ENCODE measurements at places on chromosomes 5 and 9.
A peak's percentile ranks its signal among the peaks of the same experiment; 100 is the strongest.

GRCh38 chr9:73689051-73689870 lies 537.6 kb downstream of the ANXA1 start:
- no peak for DNase-seq

DNA sequence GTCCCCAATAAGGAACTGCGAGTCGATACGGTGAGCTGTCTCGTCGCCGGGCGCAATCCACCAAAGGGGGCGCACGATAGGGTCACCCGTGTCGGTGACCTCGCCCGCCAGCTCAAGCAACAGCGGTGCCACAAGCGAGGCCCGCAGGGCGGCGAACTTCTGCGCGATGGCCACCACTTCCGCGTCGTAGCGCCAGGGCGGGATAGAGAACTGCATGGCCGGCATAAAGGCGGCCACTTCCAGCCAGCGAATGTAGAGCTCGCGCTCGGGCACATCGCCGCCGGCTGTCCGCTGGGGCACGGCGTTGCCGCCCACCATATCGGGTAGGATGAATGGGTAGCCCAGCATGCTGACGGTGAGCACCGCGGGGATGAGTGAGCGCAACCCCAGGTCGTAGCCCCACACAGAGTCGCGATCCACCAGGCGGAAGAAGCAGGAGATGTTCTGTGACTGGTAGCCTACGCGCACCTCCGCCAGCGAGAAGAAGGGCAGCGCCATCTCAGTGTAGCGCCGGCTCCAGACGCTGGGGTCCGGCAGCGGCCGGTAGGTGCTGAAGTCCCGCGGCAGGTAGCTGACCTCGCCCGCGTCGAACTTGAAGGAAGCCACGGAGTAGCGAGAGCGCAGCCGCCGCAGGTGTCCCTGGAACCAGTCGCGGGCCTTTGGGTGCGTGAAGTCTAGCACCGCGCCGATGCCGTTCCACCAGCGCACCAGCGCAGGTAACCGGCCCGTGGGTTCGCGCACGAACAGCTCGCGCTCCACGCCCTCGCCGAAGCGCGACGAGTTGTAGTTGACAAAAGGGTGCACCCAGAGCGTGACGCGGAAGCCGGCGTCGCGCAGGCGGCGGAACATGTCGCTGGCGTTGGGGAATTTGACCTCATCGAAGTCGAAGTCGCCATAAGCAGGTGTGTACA lies 5.5 kb downstream of the MYORG start:
- peak; percentile 16 for DNase-seq

- DNase-seq: peak; percentile 48
These were observed 91.4 kb upstream of the FCN2 start for GRCh38 chr9:134789168-134789567.

- no peak for DNase-seq
These were observed 109.9 kb downstream of the NUDT12 start for GRCh38 chr5:103452666-103453065.

DNA sequence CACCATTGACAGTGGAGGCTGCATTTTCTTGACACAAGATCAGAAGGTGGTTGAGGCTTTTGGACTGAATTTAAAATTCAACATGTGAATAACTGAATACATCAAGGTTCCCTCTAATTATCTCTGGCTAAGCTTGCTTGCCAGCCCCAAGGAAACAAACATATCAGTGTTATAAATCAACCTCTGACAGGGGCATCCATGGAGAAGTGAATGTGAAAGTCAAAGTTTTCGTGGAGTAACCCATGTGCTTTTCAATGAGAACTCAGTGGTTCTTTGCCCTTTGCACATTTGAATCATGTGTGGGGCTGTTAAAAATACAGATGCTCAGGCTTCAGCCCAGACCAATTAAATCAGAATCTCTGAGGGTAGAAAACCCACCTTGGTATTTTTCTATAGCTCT lies 128.9 kb downstream of the LRRC70 start:
- DNase-seq: no peak

DNA sequence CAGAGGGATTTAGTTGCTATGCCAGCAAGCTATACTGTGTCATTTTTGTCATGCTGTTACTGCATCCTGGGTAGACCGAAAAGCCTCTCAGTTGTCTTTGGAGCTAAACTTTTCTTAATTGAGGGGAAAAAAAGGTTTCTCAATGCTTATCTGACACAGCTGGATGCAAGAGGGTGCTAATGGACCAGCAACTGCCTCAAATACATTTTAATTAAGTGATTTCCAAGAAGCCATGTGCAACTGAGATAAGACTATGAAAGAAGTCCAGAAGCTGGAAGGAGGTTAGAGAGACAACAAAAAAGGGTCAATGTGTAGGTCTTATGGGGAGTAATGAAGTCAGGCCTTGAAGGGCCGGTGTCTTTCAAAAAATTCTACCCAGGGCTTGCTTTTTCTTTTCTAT lies 465.7 kb upstream of the DMAC1 start:
- no peak for DNase-seq

DNA sequence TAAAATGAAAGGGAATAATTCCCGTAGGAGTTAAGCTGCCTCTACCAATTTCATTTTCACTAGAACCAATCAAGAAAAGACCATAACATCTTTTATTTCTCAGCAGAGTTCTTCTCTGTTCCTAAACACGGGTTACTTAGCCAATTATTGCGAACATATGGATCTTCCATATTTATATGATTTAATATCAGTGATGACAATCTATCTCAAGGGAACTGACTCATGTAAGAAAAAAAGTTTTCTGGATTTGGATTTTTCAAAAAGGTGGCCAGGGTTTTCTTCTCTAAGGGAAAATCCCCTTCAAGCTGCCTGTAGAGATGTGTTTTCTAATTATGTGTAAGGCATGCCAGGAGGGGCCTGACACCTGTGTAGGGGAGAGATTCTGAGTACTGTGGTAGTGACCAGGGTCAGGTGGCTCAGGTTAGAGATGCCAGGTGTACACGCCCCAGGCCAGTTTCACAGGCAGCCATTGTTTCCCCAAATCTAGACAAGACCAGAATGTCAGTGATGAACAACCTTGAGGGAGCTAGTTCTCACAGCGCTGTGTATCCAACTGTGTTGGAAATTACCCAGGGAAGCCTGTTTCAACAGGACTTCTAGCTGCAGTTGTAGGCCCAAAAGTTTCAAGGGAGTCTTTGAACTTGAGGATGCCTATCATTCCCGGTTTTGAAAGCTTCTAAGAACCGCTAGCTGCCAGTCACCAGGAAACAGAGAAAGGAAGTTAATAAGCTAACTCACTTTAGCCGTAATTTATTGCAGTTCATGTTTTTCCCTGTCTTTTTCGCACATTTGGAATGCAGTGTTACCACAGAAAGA lies 572.5 kb upstream of the RGMB start:
- DNase-seq: no peak

DNA sequence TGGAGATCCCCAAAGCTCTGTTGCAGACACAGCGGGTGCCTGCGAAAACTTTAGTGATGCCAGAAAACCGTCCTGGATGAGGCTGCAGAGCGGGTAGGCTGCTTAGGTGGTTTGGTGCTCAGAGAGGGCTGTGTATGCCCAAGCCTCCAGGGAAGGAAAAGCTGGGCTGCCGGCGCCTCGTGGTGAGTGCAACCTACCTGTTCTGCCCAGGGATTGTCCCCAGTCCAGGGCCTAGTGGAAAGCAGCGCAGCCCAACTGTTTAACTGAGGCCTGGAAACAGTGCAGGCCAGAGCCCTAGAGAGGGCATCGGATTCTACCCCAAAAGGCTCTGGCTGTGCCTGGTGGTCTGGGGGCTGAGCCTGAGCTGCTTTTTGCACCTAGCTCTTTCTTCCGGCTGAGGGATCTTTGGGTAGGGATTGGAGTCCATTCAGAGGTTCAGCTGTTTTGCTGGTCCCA lies 2.8 kb downstream of the LMX1B start:
- DNase-seq: no peak

DNA sequence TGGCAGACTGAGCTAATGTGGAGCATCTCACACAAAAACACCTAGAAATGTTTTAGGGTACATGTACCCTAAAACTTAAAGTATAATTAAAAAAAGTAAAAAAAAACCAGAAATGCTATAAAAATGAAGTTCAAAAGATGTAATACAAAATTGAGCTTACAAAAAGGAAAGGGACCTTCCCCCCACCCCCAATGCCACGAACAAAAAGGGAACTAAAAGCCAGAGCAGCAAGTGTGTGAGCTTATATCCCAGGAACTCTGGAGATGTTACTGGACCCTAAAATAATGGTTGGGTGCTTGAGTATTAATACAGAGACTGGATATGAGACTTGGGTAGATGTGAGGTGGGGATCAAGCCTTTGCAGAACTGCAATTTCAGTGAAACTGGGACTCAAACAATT lies 11.0 kb downstream of the SPATA9 start:
- DNase-seq: no peak

DNA sequence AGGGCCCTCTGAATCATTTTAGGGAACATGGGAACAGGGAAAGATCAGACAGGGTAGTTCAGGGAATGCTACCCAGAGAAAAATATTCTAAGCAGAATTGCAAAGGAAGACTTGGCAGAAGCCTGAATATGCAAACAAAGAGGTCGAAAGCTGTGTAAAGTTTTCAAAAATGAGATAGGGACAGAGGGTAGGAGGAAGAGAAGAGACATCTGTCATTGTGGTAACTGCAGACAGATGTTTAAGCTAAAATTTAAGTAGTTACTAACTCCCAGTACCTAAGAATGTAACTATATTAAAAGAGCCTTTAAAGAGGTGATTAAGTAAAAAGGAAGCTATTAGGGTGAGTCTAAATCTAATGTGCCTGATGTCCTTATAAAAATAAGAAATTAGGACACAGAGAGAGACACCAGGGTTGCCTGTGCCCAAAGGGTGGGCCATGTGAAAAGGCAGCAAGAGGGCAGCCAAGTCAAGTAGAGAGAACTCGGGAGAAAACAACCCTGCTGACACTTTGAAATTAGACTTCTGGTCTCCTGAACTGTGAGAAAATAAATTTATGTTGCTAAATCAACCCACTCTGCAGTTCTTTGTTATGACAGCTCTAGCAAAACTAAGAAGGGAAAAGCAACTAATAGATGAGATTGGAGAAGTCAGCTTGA lies 1647.4 kb upstream of the C9orf72 start:
- DNase-seq: peak; percentile 10

DNA sequence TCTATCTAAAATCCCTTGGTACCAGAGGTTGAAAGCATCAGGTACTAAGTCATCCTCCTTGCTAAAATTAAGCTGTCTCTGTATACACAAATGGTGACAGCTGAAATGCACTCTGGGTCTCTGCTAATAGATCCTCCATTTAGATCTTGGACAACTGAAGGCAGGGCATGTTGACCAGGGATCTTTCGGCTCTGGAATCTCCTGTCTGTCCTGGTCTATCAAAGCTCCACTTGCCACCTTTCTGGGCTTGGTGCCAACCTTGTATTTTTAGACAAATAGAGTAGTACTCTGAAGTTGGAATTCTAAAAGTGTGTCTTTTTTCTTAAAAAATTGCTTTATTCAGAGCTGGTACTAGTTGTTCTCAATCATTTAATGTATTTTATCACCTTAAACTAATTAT lies 135.2 kb upstream of the HMHB1 start:
- DNase-seq: no peak

- DNase-seq: peak; percentile 67
These were observed 298.2 kb upstream of the RFX3 start for GRCh38 chr9:3823842-3824475.

GRCh38 chr9:76464706-76465105 lies 5.7 kb downstream of the GCNT1 start:
- DNase-seq: peak; percentile 27

DNA sequence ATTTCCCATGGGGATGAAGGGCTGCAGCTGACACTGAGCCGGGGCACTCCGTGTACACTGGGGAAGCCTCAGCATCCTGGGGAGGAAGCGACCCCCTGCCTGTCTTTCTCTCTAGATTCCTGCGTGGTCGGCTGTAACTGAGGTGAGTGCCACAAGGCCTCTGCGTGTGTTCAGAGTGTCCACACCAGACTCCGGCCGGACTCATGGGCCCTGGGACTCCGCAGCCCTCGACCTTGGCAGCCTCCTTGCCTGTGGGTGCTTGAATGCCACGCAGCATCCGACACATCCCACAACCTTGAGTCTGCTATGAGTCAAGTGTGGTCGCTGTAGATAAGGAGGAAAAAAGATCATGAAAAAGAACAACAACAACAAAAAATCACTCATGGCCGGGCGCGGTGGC lies 23.4 kb downstream of the PAEP start:
- no peak for DNase-seq

DNA sequence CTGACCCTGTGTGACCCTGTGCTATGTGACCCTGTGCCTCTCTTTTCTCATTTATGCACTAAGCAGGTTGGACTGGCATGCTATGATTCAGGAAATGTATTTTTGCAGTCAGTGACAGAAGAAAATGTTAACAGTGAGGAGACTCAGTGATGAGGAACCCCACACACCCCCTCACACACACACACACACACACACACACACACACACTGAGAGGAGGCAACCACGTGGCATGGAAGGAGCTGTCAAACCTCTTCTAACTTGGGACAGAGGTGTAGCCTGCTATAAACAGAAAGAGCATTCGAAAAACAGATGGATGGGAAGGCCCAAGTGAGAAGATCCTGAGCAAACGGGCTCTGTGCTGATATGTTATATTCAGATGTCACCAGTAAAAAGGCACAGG lies 57.9 kb upstream of the GRIA1 start:
- no peak for DNase-seq

DNA sequence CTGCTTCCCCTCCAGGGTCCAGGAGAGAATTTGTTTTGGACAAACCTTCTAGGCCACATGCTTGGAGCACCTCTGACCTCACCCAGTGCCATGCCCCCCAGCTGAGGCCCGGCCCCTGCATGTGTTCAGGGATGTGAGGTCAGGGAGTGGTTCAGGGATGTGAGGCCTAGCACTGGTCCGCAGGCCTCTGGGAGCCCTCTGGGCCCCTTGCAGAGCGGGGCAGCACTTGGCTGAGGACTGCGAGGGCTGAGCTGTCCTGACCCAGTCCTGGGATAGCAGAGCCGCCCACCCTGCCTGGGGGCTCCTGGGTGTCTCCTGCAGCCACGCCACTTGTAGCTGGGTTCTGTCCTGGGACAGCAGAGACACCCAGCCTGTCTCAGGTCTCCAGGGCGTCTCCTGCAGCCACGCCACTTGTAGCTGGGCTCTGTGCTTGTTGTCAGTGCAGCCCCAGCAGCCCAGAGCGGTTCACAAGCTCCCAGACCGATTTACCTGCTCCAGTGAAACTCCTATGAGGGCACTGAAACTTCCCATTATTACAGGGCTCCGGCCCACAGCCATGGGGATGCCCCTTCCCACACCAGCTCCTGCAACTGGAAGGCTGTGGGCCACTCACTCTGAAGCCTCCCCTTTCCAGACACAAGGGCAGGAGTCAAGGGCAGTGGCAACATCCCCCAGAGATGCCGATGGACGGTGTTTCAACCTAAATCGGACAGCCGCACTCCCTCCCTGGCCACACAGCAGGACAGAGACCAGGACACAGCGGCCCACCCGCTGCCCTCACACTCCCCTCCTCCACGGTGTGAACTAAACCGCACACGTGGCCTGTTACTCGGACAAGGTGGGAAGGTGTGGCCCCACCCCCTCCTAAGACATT lies 5.4 kb upstream of the CEP72 start:
- no peak for DNase-seq
